Neural progenitor cell (in vitro differentiated cells): ENCODE measurements at places on chromosomes 13 and 19.

GRCh38 chr19:42250183-42250665 is 4.7 kb downstream of the ERF start:
- no peak for DNase-seq

DNA sequence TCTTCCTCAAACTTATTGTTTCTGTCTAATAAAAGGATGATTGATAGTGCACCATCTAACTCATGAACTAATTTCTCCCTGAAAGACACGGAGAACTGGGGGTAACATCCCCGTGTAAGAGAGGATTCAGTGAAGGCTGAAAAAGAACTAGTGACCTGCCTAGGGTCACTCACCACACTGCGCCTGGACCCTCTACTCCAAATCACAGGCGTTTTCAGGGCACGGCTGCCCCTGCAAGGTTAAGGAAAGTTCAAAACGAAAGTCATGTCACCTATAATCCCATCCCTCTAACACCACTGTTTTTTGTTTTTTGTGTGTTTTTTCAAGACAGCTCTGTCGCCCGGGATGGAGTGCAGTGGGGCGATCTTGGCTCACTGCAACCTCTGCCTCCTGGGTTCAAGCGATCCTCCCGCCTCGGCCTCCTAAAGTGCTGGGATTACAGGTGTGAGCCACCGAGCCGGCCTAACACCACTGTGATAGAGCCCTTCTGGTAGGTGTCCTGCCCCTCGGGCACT is 8.7 kb downstream of the URAD start:
- no peak for DNase-seq

GRCh38 chr19:5595129-5595528 is 27.4 kb upstream of the TINCR start:
- no peak for DNase-seq

- DNase-seq = peak; percentile 68
These were observed 2.0 kb upstream of the TSHZ3 start for GRCh38 chr19:31351056-31351854.

- DNase-seq = no peak
These were observed 306.4 kb upstream of the ARGLU1 start for GRCh38 chr13:106874323-106874722.

DNA sequence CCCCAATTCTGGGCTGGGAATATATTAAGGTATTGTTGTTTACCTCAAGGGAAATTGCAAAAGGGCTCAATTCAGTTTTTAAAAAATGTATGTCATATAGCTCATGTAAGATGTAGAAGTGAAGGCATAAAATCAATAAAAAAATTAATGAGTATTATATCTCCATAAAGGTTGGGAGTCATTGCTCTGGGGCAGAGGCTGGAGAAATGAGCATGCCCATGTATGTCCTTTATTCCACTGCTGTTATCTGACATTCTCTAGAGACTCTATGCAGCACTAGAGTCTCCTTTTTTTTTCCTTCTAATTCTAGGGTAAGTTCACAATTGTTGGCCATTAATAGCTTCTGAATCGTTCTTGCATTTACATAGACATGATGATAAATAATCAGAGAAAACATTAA is 394.8 kb downstream of the KLF12 start:
- DNase-seq = no peak

DNA sequence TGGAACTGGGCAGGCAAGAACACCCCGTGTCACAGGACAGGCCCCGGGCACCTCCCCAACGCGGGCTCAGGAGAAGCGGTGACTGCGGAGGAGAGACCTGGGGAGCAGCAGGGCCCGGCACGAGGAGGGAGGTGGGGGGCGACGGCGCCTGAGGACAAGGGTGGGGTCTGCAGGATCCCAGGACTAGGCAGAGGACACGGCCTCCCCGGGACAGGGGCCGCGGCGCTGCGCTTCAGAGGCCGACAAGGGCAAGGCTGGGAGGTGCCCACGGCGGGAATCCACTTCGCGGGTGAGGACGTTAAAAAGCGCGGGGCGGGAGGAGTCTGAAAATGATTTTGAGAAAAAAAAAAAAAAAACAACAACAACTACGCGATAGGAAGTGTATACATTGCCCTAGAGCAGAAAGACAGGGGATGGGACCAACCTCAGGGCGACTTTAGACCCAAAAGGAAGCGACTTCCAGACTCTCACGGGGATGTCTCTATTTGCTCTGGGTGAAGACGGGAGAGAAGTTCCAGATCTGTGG is 44.9 kb downstream of the ZNF611 start:
- peak; percentile 44 for DNase-seq

GRCh38 chr19:48496959-48497727 is 14.5 kb downstream of the LMTK3 start:
- DNase-seq = no peak

- no peak for DNase-seq
These were observed 60.5 kb downstream of the EFNB2 start for GRCh38 chr13:106474912-106475311.

GRCh38 chr13:72462166-72462565 is 265.3 kb downstream of the MZT1 start:
- DNase-seq = no peak

GRCh38 chr13:110916301-110917142 is 1.7 kb upstream of the ANKRD10 start:
- DNase-seq = no peak
